ENCODE measurements at places on chromosomes 5 and 9.
A peak's percentile ranks its signal among the peaks of the same experiment; 100 is the strongest.

DNA sequence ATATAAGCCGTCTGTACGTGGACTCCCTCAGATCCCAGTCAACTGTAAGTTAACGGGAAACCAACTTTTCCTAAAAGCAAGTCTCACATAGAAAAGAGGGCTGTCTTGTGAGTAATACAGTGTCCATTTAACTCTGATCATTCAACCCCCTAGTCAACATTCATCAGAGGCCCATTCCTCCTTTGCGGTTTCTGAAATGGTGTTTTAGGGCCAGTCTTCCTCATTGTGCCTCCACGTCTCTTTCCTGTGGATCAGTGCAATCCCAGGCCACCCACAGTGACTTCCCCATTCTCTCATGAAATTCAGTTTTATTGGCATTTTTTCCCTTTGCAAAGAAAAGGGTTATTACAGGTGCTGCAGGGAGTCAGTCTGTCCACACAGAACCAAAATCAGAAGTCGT is 261.8 kb downstream of the NR3C1 start:
- DNase-seq: no peak

DNA sequence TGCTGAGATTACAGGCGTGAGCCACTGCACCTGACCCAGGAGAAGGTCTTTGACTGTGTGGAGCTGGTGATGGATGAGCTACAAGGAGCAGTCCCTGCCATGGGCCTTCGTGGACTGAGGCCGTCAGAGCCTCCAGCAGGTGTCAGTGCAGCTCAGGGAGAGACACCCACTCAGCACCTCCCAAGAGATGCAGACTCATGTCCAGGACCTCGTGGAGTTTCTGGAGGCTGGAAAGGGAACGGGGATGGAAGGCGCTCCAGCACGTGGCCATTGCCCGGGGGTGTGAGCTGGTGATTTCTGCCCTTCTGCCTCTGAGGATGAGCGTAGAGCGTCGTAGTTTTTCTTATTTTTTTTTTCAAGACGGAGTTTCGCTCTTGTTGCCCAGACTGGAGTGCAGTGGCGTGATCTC is 9.5 kb downstream of the TOR4A start:
- DNase-seq: no peak

DNA sequence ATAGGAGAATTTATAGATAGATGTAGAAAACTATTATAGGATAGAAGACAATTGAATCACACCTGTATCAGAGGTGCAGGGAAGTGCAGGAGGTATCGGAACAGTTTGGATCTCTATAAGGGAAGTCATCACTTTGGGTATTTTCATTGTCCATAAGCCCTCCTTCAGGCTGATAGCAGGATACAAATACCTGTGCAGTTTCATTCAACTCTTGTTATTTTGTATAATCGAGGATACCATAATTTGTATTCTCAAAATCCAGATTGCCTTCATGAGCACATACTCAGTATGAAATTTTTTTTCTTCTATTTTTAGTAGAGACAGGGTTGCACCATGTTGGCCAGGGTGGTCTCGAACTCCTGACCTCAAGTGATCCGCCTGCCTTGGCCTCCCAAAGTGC is 289.1 kb downstream of the AOPEP start:
- no peak for DNase-seq

DNA sequence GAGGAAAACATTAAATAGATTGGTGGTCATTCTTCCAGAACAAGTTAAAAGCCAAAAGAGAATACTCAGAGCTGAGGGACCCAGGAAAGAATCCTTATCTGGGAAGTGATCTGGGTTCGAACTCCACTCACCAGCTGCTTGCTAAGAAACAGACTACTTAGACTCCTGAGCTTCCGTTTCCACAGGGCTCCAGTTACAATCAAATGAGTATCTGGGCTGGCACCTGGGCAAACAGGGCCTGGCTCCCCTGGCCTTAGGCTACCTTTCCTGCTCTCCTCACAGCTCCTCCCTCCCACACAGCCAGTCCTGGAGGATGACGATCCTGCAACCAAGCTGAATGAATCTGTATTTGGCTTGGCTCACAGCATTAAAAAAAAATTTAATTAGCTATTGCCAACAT is 2.5 kb downstream of the MAPK9 start:
- DNase-seq: no peak

DNA sequence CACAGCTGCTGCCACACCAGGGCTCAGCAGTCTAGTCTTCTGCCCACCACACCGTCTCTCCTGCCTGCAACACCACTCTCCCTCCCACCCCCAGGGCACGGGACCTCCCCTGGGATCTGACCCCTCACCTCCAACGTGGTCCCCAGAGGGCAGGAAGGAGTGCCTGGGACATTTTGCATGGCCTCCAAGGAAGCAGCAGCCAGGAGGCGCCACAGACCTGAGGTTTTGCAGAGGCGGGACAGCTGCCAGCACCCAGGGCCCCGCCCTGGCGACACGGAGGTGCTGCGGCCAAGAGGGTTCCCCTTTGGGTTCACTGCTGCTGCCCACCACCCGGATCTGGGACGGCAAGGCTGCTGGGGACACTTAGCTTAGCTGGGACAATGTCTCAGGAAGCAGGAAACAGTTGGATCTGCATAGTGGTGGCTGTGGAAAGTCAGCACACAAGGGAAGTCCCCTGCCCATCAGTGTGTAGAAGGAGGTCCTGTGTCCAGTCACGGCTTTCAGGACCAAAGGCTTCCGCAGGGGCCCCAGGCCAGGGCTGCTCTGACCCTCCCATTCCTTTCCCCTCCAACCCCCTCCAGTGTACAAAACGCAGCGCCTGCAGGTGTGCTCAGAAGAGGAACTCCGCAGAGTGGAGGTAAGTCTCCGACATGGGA is 13.8 kb downstream of the PROP1 start:
- peak; percentile 57 for DNase-seq

DNA sequence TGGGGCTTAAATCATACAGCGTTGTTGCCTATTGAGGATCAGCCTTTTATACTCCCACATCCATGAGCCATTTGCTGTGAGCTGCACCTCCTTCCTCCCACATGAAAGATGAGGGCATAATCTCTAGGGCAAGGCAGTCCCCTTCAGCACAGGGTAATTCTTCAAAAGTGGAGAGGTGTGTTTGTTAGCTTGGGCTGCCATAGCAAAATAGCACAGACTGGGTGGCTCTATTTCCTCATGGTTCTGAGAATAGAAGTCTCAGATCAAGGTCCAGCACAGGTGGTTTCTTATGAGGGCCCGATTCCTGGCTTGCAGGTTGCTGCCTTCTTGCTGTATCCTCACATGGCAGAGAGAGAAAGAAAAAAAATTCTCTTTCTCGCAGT is 121.8 kb upstream of the SLC12A2 start:
- DNase-seq: no peak

GRCh38 chr9:34796924-34797323 is 87.0 kb upstream of the CCL21 start:
- no peak for DNase-seq

- DNase-seq: no peak
These were observed 251.2 kb upstream of the RORB start for GRCh38 chr9:74245866-74246497.

- DNase-seq: no peak
These were observed 323.4 kb downstream of the KDM4C start for GRCh38 chr9:7081065-7081600.

- DNase-seq: no peak
These were observed 61.5 kb upstream of the RARS1 start for GRCh38 chr5:168424594-168425323.

- no peak for DNase-seq
These were observed 8.0 kb downstream of the STC2 start for GRCh38 chr5:173320259-173320658.

DNA sequence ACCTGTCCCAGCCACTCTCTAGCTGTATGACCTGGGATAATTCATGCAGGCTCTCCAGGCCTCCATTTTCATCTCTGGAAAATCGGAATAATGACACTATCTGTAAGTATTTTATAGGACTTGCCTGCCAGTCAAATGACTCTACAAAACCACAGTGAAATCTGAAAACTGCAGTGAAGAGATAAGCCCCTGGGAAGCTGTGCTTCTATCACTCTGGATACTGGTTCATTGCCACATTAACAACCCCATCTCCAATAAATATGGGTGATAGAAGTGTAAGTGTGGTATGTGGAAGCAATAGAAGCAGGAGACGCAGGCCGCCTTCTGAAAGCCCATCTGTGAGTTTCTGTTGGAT is 31.8 kb downstream of the WHRN start:
- DNase-seq: no peak

DNA sequence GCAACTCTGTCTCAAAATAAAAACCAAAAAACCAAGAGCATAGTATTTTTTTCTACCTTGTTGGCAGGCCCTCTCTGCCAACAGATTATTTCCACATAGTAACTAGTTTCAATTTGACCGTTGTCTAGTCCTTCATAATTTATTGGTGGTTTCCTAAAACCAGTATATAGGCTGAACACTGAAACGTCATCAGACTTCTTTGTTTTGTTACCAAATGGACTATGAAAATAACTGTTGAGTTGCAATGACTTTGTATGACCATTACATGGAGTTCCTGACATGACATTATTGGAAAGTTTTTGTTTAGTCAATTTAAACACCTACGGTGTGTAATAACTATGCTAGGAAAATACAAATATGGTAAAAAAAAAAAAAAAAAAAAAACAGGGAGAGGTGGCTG is 1.7 kb downstream of the AGGF1 start:
- DNase-seq: no peak

GRCh38 chr5:74619308-74619707 is 21.2 kb downstream of the ENC1 start:
- no peak for DNase-seq

- no peak for DNase-seq
These were observed 471.8 kb downstream of the BNC2 start for GRCh38 chr9:16398691-16399090.

GRCh38 chr9:77819657-77820056 is 171.5 kb upstream of the GNA14 start:
- DNase-seq: no peak

- no peak for DNase-seq
These were observed 101.7 kb downstream of the GNA14 start for GRCh38 chr9:77546376-77546950.
